ENCODE measurements at places on chromosomes 2 and 18. TPM values are rescaled to one million over a fixed set of nuclear protein-coding genes. Genes with fewer than 3 reads are reported as not detected.

- no peaks in the 10 kb centered on the region for H3K27me3 ChIP-seq
- H3K4me1 ChIP-seq: no peaks in the 10 kb centered on the region
- no peak for DNase-seq
- no peak overlapping the region for H3K27ac ChIP-seq
- H3K4me3 ChIP-seq: no peak overlapping the region
These were observed 51.0 kb upstream of the B3GNT2 start for GRCh38 chr2:62144689-62145477.

- H3K4me3 ChIP-seq: no peak overlapping the region
- H3K27me3 ChIP-seq: no peaks in the 10 kb centered on the region
- H3K4me1 ChIP-seq: no peaks in the 10 kb centered on the region
- DNase-seq: no peak
- no peak overlapping the region for H3K27ac ChIP-seq
These were observed 30.6 kb downstream of the GFPT1 start for GRCh38 chr2:69356471-69356870.

- no peak overlapping the region for H3K27ac ChIP-seq
- H3K27me3 ChIP-seq: no peaks in the 10 kb centered on the region
- H3K4me3 ChIP-seq: no peak overlapping the region
- no peaks in the 10 kb centered on the region for H3K4me1 ChIP-seq
- DNase-seq: no peak
- H3K36me3 ChIP-seq: no peaks in the 10 kb centered on the region
These were observed 439.1 kb downstream of the GRB14 start for GRCh38 chr2:164182116-164182627.

GRCh38 chr18:49161627-49162026 is 210.9 kb upstream of the SMAD7 start:
- no peaks in the 10 kb centered on the region for H3K4me1 ChIP-seq
- H3K27ac ChIP-seq: no peak overlapping the region
- H3K36me3 ChIP-seq: no peaks in the 10 kb centered on the region
- no peak overlapping the region for H3K4me3 ChIP-seq
- H3K27me3 ChIP-seq: no peaks in the 10 kb centered on the region

- H3K27ac ChIP-seq: no peak overlapping the region
- H3K36me3 ChIP-seq: no peaks in the 10 kb centered on the region
- no peak for DNase-seq
- H3K4me1 ChIP-seq: no peaks in the 10 kb centered on the region
These were observed 573.7 kb downstream of the THSD7B start for GRCh38 chr2:137339051-137339450.

Gene IL36B
- total RNA-seq: not detected

GRCh38 chr2:109139865-109140396 is 10.9 kb downstream of the SH3RF3 start:
- no peaks in the 10 kb centered on the region for H3K36me3 ChIP-seq
- H3K27ac ChIP-seq: no peak overlapping the region
- no peaks in the 10 kb centered on the region for H3K4me1 ChIP-seq
- DNase-seq: no peak
- H3K27me3 ChIP-seq: no peaks in the 10 kb centered on the region

GRCh38 chr18:10116574-10116973 is 202.8 kb downstream of the VAPA start:
- no peak for DNase-seq
- no peak overlapping the region for H3K4me3 ChIP-seq
- H3K27ac ChIP-seq: no peak overlapping the region
- H3K36me3 ChIP-seq: no peaks in the 10 kb centered on the region
- H3K4me1 ChIP-seq: no peaks in the 10 kb centered on the region
- no peaks in the 10 kb centered on the region for H3K27me3 ChIP-seq

Gene GPR45
- not detected for total RNA-seq

GRCh38 chr2:1731963-1732768 is 12.1 kb downstream of the PXDN start:
- peak; percentile 76 for DNase-seq
- H3K27ac ChIP-seq: peak overlapping the region; percentile 84
- peaks cover 21% of the 10 kb centered on the region for H3K4me1 ChIP-seq
- no peaks in the 10 kb centered on the region for H3K36me3 ChIP-seq

DNA sequence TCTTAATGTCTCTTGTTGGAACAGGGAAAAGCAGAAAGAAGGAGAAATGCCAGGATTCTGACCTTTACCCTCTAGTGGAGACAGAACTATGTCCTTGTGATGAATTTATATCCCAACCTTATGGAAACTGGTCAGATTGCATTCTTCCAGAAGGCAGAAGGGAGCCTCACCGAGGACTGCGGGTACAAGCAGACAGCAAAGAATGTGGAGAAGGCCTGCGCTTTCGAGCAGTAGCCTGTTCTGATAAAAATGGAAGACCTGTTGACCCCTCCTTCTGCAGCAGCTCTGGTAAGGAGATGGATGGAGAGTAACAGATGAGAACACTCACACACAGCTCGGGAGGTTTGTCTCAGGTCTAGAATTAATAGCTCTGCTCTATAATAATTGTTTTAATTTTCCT is 552.7 kb upstream of the HNMT start:
- no peaks in the 10 kb centered on the region for H3K36me3 ChIP-seq
- H3K4me3 ChIP-seq: no peak overlapping the region
- H3K27me3 ChIP-seq: no peaks in the 10 kb centered on the region

Gene HPCAL1
- 82.2 TPM for total RNA-seq

Gene RGPD4
- total RNA-seq: not detected

Gene TUBA4B
- not detected for total RNA-seq

DNA sequence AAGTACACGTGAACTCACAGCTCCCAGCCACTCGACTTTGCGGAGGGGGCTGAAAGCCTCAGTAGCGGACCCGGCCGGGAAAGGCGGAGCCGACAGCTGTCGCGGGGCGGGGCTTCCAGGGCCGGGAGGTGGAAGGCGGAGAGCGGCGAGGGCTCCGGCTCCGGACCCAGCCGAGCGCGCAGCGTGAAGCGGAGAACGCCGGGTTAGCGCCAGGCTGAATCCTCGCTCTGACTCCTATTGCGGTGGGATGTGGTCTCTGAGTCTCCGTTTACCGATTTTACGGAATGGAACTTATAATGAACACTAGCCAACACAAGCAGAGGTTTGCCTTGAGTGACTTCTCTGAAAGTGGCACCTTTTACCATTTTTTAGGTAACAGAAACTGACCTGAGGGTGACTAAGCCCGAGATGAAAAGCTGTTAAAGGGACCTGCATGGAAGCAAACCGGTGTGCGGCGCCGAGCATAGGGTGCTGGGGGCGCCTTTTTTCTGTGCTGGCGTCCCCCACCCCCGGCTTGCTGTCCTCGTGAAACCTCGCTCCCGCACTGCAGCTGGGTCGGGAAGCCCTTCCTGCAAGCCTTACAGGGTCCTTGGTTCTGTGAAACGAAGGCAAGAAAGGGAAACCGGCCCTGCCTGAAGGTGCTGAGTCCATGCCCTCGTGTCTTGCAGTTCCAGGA is 72.9 kb downstream of the EN1 start:
- H3K27me3 ChIP-seq: no peaks in the 10 kb centered on the region
- H3K4me1 ChIP-seq: no peaks in the 10 kb centered on the region
- no peaks in the 10 kb centered on the region for H3K36me3 ChIP-seq
- peak overlapping the region; percentile 36 for H3K4me3 ChIP-seq
- no peak overlapping the region for H3K27ac ChIP-seq

GRCh38 chr2:240597419-240598181 is 11.1 kb downstream of the CAPN10 start:
- no peak overlapping the region for H3K27ac ChIP-seq
- peak; percentile 6 for DNase-seq
- no peaks in the 10 kb centered on the region for H3K4me1 ChIP-seq
- H3K27me3 ChIP-seq: no peaks in the 10 kb centered on the region

DNA sequence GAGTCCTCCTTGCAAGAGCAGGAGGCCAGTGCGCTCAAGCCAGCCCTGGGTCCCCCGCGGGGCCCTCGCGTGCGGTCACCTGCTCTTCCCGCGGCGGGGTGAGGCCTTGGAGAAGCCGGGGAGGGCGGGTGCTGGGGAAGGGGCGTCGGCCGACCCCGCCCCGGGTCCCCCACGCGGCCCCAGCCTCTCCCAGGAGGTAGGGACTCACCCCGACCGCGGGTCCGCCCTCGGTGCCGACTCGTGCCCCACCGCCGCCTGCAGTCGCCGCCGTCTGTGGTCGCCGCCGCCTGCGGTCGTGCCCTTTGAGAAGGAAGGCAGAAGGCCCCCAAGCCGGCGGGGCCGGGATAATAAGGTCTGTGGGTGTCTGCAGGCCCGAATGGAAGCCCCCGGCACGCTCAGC is 32.7 kb downstream of the SERPINB8 start:
- H3K27me3 ChIP-seq: no peaks in the 10 kb centered on the region
- DNase-seq: no peak
- no peaks in the 10 kb centered on the region for H3K4me1 ChIP-seq
- no peak overlapping the region for H3K27ac ChIP-seq

Gene ZFAND2B
- total RNA-seq: 212 TPM

Gene MYOM1
- 8.2 TPM for total RNA-seq

Gene AKAIN1
- total RNA-seq: not detected

DNA sequence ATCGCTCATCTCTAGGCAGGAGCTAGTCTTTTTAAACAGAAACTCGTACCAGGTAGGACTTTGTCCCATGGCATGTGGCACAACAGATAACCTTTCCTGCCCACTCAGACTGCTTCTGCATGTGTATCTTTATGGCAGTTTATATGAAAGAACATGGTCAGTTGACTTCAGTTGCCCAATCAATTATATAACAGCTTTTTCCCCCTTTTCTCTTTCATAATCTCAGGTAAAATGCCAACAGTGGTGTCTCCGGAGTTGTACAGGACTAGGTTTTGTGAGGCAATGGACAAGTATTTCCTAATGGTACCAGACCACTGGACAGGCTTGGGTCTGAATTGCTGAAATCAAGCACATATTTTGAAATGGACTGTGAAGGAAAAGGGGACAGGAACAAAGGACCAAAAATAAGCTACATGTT is 51.6 kb upstream of the PTH2R start:
- H3K36me3 ChIP-seq: no peaks in the 10 kb centered on the region
- H3K27ac ChIP-seq: no peak overlapping the region
- no peak for DNase-seq
- H3K4me1 ChIP-seq: peaks cover 3% of the 10 kb centered on the region
- H3K27me3 ChIP-seq: no peaks in the 10 kb centered on the region

Gene CENPA
- total RNA-seq: not detected

- no peak overlapping the region for H3K4me3 ChIP-seq
- no peak overlapping the region for H3K27ac ChIP-seq
- H3K27me3 ChIP-seq: no peaks in the 10 kb centered on the region
These were observed 115.2 kb downstream of the CDC42EP3 start for GRCh38 chr2:37556256-37556655.

DNA sequence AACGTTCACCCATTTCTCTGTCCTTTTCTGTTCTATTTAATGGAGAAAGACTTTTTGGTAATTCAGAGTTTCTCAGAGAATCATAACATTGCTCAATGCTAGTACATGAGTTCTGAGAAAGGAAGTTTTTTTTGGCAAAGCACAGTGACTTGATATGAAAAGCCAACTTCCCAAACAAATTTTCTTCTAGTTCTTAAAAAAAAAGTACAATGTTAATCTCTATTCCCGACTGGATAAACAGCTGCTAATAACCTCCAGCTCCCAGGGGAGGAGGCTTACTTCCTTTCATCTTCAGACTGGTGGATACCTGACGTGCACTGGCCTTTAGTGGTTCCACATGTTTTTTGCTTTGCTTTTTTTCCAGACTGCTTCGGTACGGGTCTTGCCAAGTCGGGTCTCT is 284.6 kb upstream of the CCDC68 start:
- no peak for DNase-seq
- H3K27ac ChIP-seq: peak overlapping the region; percentile 79
- H3K4me1 ChIP-seq: peaks cover 7% of the 10 kb centered on the region

Gene LRPPRC
- total RNA-seq: 99.1 TPM

- H3K4me1 ChIP-seq: no peaks in the 10 kb centered on the region
- H3K36me3 ChIP-seq: no peaks in the 10 kb centered on the region
- H3K27ac ChIP-seq: peak overlapping the region; percentile 7
These were observed 186.1 kb upstream of the STON1 start for GRCh38 chr2:48343571-48344440.

DNA sequence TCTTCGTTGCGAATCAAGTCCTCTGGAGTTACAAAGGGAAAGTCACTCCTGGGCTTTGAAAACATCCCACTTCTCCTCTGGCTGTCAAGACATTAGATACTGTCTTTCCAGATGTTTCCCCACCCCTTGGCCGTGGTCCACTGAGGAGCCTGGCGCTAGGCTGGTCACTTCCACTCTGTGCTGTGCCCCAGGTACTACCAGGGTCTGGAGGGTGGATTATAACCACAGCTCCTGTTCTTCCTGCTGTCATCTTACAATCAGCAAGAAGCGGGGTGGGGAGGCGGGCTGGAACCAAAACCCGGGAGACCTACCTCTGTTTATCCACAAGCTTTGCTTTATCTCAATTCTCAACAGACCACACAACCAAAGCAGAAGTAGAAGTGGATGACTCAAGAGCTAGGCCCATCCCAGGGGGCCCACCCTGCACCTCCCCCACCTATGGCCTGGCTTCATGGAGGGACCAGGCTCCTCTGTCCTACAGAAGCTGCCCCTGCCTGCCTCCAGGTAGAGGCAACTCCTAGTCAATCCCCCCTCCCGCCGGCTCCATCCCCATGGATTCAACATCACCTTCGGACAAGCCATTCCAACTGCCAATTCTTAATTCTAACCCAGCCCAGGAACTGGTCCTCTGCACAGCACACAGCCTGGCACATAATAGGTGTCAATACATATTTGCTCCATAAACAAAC is 17.8 kb downstream of the SMAD7 start:
- no peaks in the 10 kb centered on the region for H3K27me3 ChIP-seq
- H3K36me3 ChIP-seq: no peaks in the 10 kb centered on the region
- H3K4me1 ChIP-seq: peaks cover 73% of the 10 kb centered on the region
- H3K4me3 ChIP-seq: no peak overlapping the region

Gene PLEK
- total RNA-seq: 7.5 TPM

- DNase-seq: no peak
- H3K27ac ChIP-seq: no peak overlapping the region
- H3K4me1 ChIP-seq: no peaks in the 10 kb centered on the region
- no peak overlapping the region for H3K4me3 ChIP-seq
These were observed 313.8 kb upstream of the MMADHC start for GRCh38 chr2:149901231-149901859.

DNA sequence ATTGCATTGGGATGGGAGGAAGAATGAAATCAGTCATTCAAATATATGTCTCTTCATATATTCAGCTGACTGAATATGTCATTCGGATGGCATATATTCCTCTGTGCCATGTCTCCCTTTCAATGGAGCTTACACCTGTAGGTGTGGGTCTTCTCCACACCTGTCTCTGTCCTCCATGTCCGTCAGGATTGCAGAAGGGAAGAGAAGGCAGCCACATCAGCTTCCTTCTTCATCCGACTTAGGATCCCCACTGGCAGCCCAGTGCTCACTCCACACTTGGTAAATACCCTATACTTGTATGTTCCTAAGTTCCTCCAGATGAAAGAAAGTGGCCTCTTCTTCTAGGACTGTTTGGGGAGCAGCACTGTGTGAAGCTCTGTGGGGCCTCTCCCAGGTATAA is 250.1 kb downstream of the BCL2 start:
- H3K4me1 ChIP-seq: no peaks in the 10 kb centered on the region
- no peak overlapping the region for H3K4me3 ChIP-seq
- H3K27me3 ChIP-seq: no peaks in the 10 kb centered on the region
- no peak for DNase-seq
- H3K27ac ChIP-seq: no peak overlapping the region
- no peaks in the 10 kb centered on the region for H3K36me3 ChIP-seq

Gene PLGLB1
- total RNA-seq: 4.9 TPM

Gene RFX8
- 0.51 TPM for total RNA-seq

Gene TACR1
- 10.6 TPM for total RNA-seq

GRCh38 chr2:174659069-174659900 is 61.7 kb upstream of the WIPF1 start:
- no peak for DNase-seq
- H3K27ac ChIP-seq: no peak overlapping the region
- H3K4me1 ChIP-seq: no peaks in the 10 kb centered on the region
- no peak overlapping the region for H3K4me3 ChIP-seq
- H3K27me3 ChIP-seq: no peaks in the 10 kb centered on the region
- H3K36me3 ChIP-seq: no peaks in the 10 kb centered on the region

All from uterus (tissue), 4 donors.